Left cardiac atrium (tissue), 4 donors: ENCODE measurements at places on chromosomes 4 and X.

DNA sequence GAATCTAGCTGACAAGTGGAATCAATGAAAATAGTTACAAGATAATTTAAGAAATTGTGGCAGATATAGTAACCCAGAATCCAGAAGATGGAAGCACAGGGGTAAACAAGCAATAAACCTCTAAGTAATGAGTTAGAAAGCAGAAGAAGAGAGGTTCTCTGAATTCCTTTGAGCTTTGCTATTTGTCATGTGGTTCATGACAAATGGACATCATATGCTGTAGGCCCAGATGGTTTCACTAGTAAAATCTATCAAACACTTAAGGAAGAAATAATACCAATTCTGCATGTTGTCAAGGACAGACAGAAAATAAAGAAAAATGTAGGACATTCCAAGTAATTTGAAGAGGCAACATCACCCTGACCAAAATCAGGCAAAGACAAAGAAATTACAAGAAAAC lies 480.8 kb upstream of the INTU start:
- no peak for DNase-seq

- DNase-seq: no peak
These were observed 64.8 kb downstream of the TMEM131L start for GRCh38 chr4:153531000-153531358.

DNA sequence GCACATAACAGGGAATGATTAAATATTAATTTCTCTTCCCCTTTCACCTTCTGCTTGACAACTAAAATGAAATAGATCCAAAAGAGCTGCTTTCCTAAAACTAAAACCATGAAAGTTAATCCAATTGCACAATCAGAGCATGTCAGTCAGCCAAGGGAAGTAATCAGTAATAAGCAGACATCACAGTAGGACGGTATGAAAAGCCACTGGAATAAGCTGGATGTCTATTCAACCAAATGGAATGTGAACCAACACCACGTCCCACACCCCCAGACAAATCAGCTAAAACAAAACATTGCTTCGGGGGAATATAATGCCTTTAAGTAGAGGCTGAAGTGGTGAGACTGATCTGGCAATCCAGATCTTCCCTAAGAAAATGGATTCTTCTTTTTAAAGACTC lies 859.4 kb upstream of the FTHL17 start:
- DNase-seq: no peak

DNA sequence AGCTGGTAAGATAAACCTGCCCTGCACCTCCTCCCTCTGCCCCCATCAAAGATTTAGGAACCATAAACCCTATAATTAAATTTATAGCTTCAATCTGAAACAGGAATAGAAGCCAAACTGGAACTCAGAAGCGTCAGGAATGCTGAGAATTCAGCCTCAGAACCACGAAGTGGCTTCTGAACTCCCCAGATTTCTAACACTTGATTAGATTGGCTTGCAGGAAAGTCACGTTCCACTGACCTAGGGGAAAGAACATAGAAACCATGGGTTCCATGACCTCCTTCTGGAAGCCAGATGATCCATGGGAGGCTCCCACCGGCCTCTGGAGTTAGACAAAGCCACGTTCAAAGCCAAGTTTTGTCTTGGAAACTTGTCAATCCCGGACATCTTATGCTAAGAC lies 356.5 kb downstream of the MID1IP1 start:
- DNase-seq: no peak

GRCh38 chr4:67549123-67549522 lies 3.8 kb upstream of the CENPC start:
- DNase-seq: no peak

DNA sequence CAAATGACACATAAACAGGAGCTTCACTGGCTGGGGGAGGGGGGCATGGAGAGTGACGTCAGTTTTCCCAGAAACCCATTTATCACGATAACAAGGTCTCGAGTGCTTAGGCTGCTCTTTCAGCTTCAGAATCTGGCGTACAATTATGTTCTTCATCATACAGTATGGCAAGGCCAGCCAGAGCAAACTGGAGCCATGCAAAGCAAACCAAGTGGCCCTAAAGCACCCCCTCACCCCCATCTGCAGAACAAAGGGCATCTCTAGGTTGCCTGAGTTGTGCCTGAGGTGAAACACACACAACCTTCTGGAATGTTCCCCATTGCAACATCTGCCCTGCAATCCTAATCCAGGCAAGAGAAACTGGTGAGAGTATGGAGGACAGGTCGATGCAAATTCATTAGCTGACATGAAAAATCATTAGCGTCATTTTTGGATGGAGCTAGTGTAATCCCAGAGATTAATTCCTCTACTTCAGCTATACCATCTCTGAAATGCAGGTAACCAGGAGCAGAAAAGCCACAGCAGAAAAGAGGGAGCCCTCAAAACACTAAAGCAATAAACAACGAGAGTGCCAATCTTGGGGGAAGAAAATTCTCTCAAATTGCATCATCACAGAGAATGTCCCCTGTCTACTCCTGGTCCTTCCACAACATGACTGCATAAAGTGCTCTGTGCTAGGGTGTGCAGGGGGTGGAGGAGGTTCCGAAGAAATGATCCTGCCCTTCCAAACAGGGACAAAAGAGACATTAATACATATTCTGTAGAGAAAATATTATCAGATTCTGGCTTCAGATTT lies 1.8 kb downstream of the SEPTIN6 start:
- DNase-seq: no peak

GRCh38 chrX:9682456-9682855 lies 83.2 kb downstream of the GPR143 start:
- DNase-seq: no peak

DNA sequence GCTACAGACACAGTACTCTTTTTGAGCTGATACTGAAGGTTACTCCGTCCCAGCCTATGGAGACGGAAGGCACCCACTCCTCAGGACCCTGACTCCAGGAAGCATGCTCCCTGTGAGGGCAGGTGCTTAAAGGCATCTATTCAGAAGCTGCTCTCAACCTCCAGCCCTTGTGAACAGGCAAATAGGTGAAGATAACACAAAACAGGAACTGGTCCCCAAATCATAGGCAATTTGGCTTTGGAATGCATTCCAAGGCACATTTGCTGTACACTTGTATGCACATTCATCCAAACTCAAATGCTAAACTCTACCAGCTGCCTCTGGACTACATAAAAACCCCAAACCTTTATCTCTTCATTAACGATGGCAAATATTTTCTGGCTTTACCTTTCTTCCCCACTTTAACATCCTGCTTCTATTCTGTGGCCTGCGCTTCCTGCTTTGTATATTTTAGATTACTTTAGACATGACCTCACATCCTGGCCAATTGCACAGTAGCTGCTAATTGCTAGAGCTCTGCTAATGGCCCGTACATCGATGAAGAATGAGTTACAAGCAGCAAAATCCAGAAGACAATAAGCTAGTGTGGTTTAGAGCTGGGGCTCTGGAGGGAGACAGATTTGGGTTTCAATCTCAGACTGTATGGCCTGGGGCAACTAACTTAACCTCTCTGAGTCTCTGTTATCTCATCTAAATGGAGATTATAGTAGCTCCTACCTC lies 3.2 kb downstream of the SEL1L3 start:
- no peak for DNase-seq

- no peak for DNase-seq
These were observed 455.7 kb upstream of the FAT1 start for GRCh38 chr4:187179086-187180058.

DNA sequence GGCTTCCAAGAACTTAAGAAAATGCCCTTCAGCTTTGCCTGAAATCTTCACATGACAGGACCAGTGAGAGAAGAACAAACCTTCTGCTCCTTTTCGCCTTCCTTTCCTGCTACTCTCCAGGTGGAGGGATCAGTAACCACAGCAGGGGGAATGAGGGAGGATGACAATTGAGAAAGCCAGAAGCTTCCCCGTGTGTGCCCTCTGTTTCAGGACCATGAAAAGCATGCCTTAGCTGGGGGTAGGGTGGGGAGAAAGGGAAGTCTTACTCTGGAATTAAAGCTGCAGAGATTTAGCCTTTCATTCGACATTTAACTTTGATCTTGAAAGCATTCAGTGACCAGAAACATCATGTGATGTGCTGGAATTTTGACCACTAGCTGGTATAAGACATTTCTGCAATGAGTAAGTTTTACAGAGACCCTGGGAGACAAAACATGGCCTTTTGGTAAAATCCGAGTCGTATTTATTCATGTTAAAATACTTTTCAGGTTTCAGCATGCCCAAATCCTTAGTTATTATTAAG lies 10.6 kb upstream of the PUDP start:
- no peak for DNase-seq
